PC-9 (cell line): ENCODE measurements at places on chromosomes 1 and 21. TPM values are rescaled to one million over a fixed set of nuclear protein-coding genes. Genes with fewer than 3 reads are reported as not detected.

DNA sequence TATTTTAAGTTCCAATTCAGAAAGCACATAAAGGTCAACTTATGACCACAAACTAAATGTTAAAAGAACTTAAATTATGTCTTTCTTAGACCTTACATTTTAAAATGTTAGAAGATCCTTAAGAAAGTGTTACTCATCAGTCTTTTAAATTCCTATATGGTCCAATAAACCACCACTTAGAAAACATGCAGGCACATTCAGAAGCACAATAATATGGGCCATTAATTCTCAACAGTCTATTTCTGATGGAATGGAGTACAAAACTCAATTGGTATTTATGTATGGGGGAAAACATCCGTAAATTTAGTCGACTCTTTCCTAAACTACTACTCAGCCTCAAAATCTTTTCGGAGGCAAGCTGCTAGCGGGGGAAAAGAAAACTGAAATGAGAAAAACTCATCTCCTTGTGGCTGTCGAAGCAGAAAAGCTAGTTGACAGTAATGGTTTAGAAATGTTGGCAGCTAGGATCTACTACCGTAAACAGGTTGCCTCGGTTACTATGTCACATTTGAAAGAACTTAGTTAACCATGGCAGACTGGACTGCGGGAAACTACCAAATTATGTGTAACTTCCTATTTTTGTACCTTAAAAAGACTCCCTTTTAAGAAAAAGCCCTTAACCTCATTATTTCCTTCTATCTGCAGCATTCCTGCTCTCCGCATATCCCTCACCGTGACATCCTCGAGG is 1.0 kb downstream of the TRMT1L start:
- H3K4me3 ChIP-seq, result peak overlapping the region; percentile 82
- no peak for DNase-seq
- H3K27ac ChIP-seq, result no peak overlapping the region
- H3K36me3 ChIP-seq, result no peaks in the 10 kb centered on the region
- H3K27me3 ChIP-seq, result no peaks in the 10 kb centered on the region

DNA sequence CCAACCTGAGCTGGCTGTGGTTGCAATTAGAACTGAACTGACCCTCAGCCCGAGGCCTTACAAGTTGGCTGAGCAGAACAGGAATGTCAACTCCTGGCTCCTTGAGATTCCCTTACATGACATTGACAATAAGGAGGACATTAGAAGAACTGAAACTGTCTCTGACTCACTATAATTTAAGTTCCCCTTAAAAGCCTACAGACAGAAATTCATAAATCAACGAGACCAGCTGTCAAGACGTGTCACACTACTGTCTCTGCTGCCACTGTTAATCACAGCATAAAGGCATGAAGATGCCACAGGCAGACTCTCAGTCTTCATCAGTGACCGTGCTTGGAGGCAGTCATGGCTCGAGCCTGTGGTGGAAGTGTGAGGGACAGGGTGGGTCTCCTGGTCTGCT is 168.8 kb downstream of the GABPA start:
- no peaks in the 10 kb centered on the region for H3K27me3 ChIP-seq
- no peak overlapping the region for H3K27ac ChIP-seq
- H3K4me1 ChIP-seq, result no peaks in the 10 kb centered on the region
- DNase-seq, result no peak

- H3K4me1 ChIP-seq, result peaks cover 21% of the 10 kb centered on the region
- no peak overlapping the region for H3K27ac ChIP-seq
- H3K4me3 ChIP-seq, result no peak overlapping the region
- no peak for DNase-seq
- H3K27me3 ChIP-seq, result no peaks in the 10 kb centered on the region
These were observed 36.1 kb upstream of the FAM131C start for GRCh38 chr1:16109571-16109970.

DNA sequence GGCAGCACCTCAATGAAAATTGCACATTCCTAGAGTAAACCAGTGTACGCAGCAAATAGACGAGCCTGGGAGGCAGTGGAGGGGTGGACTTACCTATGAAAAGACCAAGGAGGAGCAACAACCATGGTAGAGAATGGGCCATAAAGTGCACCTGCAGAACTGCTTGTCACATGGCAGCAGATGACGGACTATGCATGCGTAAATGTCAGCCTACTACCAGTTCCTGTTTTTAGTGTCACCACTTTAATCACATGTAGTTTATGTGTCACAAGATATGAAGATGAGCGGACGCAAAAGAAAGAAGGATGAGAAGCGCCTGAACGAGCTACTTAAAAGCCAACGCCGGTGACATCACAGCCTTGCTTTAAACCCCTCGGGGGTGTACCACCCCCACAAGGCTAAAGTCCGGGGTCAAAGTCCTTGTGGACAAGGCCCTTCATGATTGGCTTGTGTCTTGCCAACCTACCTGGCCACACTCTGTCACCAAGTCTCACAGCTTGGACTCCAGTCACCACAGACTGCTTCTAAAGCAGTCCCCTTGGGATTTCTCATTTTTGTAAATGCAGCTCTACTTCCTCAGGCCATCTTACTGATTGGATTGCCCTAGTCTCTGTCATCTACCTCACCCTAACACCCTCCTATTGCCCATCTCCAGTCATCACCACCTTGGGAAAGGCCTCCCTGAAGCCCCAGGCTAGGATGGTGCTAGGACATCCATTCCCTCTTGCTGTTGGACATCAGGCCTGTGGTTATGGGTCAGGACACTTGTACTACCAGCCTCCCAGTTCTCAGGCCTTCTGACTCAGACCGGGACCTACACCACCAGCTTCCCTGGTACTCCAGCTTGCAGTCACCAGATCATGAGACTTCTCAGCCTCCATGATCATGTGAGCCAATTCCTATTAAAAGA is 6.0 kb upstream of the LY9 start:
- H3K27me3 ChIP-seq, result no peaks in the 10 kb centered on the region
- H3K27ac ChIP-seq, result no peak overlapping the region
- no peak overlapping the region for H3K4me3 ChIP-seq
- H3K36me3 ChIP-seq, result no peaks in the 10 kb centered on the region

- no peak overlapping the region for H3K4me3 ChIP-seq
- no peaks in the 10 kb centered on the region for H3K27me3 ChIP-seq
- no peak for DNase-seq
- H3K4me1 ChIP-seq, result peaks cover 1% of the 10 kb centered on the region; the same call in 1 of the 2 replicates
- H3K27ac ChIP-seq, result no peak overlapping the region
- no peaks in the 10 kb centered on the region for H3K36me3 ChIP-seq
These were observed 93.2 kb downstream of the TBX19 start for GRCh38 chr1:168373869-168374268.

DNA sequence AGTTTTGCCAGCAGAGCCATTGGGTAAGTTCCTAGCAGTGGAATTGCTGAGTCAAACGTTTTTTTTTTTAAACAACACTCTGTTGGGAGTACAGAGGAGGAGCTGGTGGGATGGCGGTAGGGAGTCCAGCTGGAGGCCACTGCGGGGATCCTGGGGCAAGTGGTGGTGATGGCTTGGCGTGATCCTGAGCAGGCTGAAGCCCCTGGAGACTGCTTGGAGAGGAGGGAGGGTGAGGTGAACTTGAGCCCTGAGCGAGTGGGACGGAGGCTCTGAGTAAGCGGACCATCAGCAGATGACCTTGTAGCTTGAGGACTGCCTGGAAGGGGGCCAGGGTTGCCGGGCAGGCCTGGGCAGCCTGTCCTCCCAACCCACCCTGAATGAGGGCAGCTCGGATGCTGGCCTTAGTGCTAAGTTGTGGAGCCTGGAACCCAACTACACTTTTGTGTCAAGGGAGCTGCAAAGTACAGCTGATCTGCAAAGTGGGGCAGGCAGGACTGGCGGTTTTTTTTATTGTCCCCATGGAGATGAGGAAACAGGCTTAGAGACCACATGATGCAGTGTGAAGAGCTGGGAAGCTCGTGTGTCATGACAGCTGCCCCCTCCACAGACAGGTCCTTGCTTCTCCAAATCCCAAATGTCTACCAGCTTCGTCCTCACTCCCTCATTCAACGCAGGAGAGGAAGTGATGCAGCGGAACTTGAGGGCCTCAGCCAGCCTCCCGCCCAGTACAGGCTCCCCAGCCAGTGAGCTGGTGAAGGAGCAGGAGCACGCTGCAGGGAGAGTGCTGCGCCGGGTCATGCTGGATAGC is 20.2 kb downstream of the MRPL37 start:
- H3K27ac ChIP-seq, result no peak overlapping the region
- no peak overlapping the region for H3K4me3 ChIP-seq
- H3K36me3 ChIP-seq, result no peaks in the 10 kb centered on the region
- no peaks in the 10 kb centered on the region for H3K4me1 ChIP-seq
- DNase-seq, result no peak

- no peak within 1 kb of the TSS for H3K27ac ChIP-seq
- no peak for DNase-seq
- no peaks in the 10 kb centered on the region for H3K27me3 ChIP-seq
- H3K4me1 ChIP-seq, result no peaks in the 10 kb centered on the region
These were observed at the start of gene PROX1 for GRCh38 chr1:213987927-213988506. Gene PROX1 (plus strand): TSS chr1:213987973. CDS start chr1:213996536, 8,563 bp downstream.

- no peak for DNase-seq
- H3K4me3 ChIP-seq, result no peak overlapping the region
- no peaks in the 10 kb centered on the region for H3K36me3 ChIP-seq
- no peaks in the 10 kb centered on the region for H3K4me1 ChIP-seq
These were observed 26.7 kb upstream of the LDLRAP1 start for GRCh38 chr1:25516686-25517085.

DNA sequence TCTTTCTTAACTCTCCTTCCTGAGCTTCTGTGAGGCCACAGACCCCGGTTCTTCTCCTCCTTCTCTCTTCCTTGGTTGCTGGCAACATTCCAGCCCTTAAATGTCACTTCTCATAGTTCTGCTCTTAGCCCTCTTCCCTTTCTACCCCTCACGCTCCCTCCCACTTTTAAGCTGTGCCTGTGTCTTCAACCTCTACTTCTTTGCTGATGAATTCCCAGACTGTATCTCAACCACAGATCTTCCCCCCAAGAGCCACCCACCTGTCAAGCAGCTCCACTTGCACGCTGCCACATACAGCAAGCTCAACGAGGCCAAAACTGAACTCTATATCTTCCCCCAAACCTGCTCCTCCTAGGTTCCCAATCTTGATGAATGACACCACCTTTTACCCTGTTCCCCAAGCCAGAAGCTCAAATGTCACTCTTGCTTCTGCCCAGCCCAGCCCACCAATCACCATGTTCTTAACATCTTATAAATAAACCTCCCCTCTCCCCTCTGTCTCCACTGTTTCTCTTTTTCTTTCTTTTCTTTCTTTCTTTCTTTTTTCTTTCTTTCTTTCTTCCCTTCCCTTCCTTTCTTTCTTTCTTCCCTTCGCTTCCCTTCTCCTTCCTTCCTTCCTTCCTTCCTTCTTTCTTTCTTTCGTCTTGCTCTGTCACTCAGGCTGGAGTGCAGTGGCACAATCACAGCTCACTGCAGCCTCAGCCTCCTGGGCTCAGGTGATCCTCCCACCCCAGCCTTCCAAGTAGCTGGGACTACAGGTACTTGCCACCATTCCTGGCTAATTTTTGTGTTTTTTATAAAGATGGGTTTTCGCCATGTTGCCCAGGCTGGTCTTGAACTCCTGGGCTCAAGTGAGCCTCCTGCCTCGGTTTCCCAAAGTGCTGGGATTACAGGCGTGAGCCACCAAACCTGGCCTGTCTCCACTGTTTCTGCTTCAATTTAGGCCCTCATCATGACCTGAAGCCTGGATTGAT is 19.8 kb upstream of the PTP4A2 start:
- peaks cover 52% of the 10 kb centered on the region for H3K4me1 ChIP-seq
- H3K27ac ChIP-seq, result peak overlapping the region; percentile 98
- H3K4me3 ChIP-seq, result no peak overlapping the region
- no peaks in the 10 kb centered on the region for H3K27me3 ChIP-seq
- DNase-seq, result peak; percentile 25

- H3K27me3 ChIP-seq, result no peaks in the 10 kb centered on the region
- H3K36me3 ChIP-seq, result peaks cover 12% of the 10 kb centered on the region; the same call in 1 of the 2 replicates
- H3K4me1 ChIP-seq, result peaks cover 20% of the 10 kb centered on the region
- peak overlapping the region; percentile 85 for H3K4me3 ChIP-seq
These were observed 517 bp downstream of the LRIG2 start for GRCh38 chr1:113073479-113073950.

DNA sequence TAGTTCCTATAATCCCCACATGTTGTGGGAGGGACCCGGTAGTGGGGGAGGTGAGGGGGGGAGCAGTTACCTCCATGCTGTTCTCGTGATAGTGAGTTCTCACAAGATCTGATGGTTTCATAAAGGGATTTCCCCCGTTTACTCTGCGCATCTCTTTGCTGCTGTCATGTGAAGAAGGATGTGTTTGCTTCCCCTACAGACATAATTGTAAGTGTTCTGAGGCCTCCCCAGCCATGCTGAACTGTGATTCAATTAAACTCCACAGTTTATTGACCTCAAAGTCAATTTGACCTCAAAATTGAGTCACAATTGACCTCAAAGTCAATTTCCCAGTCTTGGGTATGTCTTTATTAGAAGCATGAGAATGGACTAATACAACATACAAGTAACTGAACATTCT is 19.7 kb downstream of the DPH5 start:
- H3K4me3 ChIP-seq, result no peak overlapping the region
- peaks cover 15% of the 10 kb centered on the region for H3K36me3 ChIP-seq
- H3K4me1 ChIP-seq, result peaks cover 34% of the 10 kb centered on the region
- DNase-seq, result no peak
- H3K27ac ChIP-seq, result no peak overlapping the region
- H3K27me3 ChIP-seq, result no peaks in the 10 kb centered on the region

GRCh38 chr1:247079141-247079874 is 697 bp upstream of the ZNF670 start:
- H3K27ac ChIP-seq, result peak overlapping the region; percentile 45
- peak; percentile 35 for DNase-seq
- H3K27me3 ChIP-seq, result no peaks in the 10 kb centered on the region
- H3K36me3 ChIP-seq, result no peaks in the 10 kb centered on the region
- H3K4me1 ChIP-seq, result no peaks in the 10 kb centered on the region; the same call in 1 of the 2 replicates
- H3K4me3 ChIP-seq, result peak overlapping the region; percentile 95; the same call in 1 of the 2 replicates

DNA sequence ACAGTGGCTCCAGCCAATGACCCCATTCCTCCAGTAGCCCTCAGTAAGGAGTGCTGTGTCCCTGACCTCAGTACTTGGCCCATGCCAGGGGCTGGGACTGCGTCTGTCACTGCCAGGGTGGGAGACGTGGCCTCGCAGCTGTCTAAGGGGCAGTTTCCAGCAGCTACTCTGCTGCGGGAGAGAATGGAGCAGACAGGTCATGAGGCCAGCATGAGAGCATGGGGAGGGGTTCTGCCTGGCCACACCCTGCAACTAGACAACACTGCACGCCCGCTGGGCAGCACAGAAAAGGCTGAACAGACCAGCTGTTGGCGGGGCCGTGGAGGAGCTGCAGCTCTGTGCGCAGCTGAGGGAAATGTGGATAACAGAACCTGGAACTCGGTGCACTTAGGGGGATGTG is 91.6 kb upstream of the COL6A1 start:
- no peak overlapping the region for H3K27ac ChIP-seq
- no peak for DNase-seq
- peaks cover 15% of the 10 kb centered on the region for H3K4me1 ChIP-seq
- no peak overlapping the region for H3K4me3 ChIP-seq
- H3K27me3 ChIP-seq, result no peaks in the 10 kb centered on the region
- no peaks in the 10 kb centered on the region for H3K36me3 ChIP-seq

DNA sequence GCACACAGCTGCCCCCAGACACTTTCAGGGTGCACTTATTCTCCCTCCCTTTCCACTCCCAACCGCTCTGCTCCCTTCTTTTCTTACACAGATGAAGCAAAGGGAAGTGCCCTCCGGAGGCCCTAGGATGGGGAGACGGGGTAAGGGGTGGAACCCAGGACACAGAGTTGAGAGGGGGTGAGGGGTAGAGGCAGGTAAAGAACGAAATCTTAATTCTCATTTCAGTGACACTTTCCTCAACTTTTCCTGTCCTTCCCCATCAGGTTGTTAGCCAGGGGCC is 12.8 kb downstream of the PLEKHO1 start:
- no peaks in the 10 kb centered on the region for H3K4me1 ChIP-seq
- H3K4me3 ChIP-seq, result no peak overlapping the region
- H3K27me3 ChIP-seq, result no peaks in the 10 kb centered on the region

IL23R gene
- total RNA-seq, result not detected in 2 replicates

EPHA2 gene
- total RNA-seq, result 48.3 and 65.8 TPM in 2 replicates

ANKRD45 gene
- 0.28 TPM in 1 of 2 replicates, not detected in the other for total RNA-seq

IL24 gene
- not detected in 2 replicates for total RNA-seq

TCHH gene
- 0.04 TPM in 1 of 2 replicates, not detected in the other for total RNA-seq
